ENCODE measurements at places on chromosomes 13 and 19. TPM values are rescaled to one million over a fixed set of nuclear protein-coding genes. Genes with fewer than 3 reads are reported as not detected.

DNA sequence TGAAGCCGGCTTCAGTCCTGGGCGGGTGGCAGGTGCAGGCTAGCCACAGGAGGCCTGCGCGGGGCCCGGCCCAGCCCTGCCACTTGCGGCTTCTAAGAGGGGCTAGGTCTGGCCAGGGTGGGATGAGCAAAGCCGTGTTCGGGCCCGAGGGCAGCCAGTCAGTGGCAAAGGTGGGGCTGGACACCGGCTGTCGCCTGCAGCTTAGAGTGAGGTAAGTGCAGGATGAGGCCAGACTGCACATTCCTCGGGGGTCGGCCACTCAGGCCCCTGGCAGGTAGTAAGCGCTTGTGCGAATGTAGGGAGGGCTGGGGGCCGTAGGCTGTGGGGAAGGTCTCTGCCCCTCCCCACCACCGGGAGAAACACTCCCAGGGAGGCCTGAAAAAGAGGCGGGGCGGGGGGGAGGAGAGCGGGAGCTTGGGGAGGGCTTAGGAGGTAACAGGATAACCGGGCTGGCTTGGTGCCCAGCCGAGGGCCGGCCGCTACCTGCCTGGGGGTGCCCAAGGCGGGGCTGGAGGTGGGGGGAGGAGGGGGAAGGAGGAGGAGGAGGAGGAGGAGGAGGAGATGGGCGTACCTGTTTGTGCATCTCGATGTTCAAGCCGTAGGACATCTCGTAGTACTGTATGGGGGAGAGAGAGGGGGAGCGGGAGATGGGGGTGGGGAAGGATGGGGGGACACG is 6.4 kb downstream of the TLE5 start:
- DNase-seq: no peak

DNA sequence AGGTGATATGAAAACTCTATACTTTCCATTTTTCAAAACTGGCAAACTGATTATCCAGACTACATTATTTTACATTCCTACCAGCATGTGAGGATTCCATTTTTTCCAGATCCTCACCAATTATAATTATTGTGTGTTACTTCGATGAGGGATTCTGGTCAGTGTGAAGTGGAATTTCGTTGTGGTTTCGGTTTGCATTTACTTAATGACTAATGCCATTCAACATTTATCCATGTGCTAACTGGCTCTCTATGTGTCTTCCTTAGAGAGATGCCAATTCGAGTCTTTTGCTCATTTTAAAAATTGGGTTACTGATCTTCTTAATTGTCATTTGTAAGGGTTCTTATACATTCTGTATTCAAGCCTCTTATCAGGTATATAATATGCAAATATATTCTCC is 1551.3 kb upstream of the MIR17HG start:
- peak; percentile 60 for DNase-seq

- peak; percentile 11 for DNase-seq
Observed at GRCh38 chr13:105914291-105915036, 621.0 kb downstream of the EFNB2 start.

Gene PGPEP1
- total RNA-seq: 9.1 TPM

- peak; percentile 92 for DNase-seq
Observed at GRCh38 chr13:107211073-107211472, 643.1 kb upstream of the ARGLU1 start.

GRCh38 chr19:55103190-55103589 is 14.2 kb downstream of the PPP1R12C start:
- DNase-seq: no peak

DNA sequence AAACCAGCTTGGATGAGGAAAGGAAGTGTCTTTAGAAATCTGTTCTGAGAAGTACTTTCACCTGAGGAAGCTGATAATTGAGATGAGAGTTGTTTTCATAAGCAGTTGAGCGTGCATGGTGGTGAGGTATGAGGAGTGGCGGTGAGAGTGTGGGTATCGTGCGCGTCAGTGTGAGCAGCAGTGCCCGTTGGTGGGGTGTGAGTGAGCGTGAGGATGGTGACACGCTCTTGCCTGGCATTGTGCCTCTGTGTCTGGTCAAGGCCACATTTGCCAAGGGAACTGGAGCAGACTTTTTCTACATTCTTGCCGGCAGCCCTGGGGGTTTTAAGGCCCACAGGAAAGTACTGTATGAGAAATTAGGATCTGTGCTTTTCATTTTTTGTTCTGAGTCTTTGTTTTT is 36.5 kb upstream of the TEX29 start:
- DNase-seq: no peak

- peak; percentile 78 for DNase-seq
Observed at GRCh38 chr13:27079421-27079958, 92.1 kb downstream of the USP12 start.

GRCh38 chr19:10923260-10924112 is 5.0 kb downstream of the YIPF2 start:
- DNase-seq: no peak

- no peak for DNase-seq
Observed at GRCh38 chr13:98710521-98710920, 42.0 kb downstream of the SLC15A1 start.

- no peak for DNase-seq
Observed at GRCh38 chr13:73955977-73956500, 178.2 kb downstream of the KLF12 start.

DNA sequence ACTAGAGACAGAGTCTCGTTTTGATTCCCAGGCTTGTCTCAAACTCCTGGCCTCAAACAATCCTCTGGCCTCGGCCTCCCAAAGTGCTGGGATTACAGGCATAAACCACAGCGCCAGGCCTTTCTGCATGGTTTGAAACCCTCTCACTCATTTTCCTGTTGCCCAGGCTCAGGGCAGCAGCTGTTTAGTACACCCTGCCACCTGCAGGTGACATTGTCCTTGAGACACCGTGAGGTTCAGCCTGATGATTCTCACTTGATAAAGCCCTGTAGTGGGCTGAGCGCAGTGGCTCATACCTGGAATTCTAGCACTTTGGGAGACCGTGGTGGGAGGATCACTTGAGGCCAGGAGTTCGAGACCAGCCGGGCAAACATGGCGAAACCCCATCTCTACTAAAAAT is 12.5 kb downstream of the IL12RB1 start:
- no peak for DNase-seq

Gene KCNN4
- 108 TPM for total RNA-seq

Gene F10
- not detected for total RNA-seq

- DNase-seq: no peak
Observed at GRCh38 chr19:4122480-4122879, 1.4 kb downstream of the MAP2K2 start.

- DNase-seq: no peak
Observed at GRCh38 chr19:40466219-40466984, 399 bp upstream of the SPTBN4 start.

GRCh38 chr19:8352134-8352827 is 9.2 kb upstream of the KANK3 start:
- DNase-seq: no peak

Gene PRR19
- total RNA-seq: 2.8 TPM

- peak; percentile 84 for DNase-seq
Observed at GRCh38 chr19:17394891-17395415, 957 bp upstream of the CCDC194 start.

DNA sequence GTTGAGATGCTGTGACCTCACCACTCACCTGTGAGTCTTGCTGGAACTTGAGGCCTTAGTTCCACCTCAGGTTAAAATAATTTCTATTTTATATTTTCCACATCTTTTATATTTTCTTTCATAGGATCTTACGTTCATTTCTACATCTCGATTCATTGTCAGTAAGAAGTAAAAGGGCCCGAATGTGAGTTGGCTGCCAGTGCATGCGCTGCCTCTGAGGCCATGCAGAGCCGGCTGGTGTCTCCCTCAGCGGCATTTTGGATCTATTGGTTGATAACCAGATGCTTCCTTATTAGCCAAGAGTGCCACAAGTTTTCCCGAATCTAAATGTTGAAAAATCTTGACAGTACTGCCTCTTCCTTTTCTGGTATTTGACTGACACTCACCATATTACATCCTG is 347.3 kb downstream of the TEX29 start:
- no peak for DNase-seq

GRCh38 chr19:43510713-43511112 is 6.2 kb upstream of the PHLDB3 start:
- DNase-seq: no peak

DNA sequence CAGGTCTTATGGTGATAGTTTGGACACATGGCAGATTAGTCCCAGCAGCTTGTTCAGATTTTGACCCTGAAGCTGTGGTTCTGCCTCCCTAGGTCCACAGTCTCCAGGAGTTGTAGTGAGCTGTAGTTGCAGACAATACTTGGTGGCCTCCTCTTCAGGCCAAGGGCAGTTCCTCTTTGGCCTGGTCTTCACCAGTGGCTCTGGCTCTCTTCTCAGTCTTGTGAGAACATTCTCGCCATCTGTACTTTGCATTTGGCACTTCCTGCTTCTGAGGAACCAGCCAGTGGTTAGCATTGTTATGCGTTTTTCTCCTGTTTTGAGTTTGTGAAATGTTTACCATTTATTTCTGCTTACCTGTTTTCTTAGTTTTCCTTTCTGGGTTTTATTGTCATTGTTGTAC is 40.7 kb downstream of the PCCA start:
- DNase-seq: no peak

Gene LRRC4B
- 0.03 TPM for total RNA-seq

Gene STAP2
- 3.6 TPM for total RNA-seq

GRCh38 chr19:31380854-31381253 is 31.6 kb upstream of the TSHZ3 start:
- no peak for DNase-seq
